ENCODE measurements at places on chromosomes 6 and 20. TPM values are rescaled to one million over a fixed set of nuclear protein-coding genes. Genes with fewer than 3 reads are reported as not detected.

- DNase-seq: peak; percentile 3
Measured at GRCh38 chr6:128557081-128557480, 36.7 kb upstream of the PTPRK start.

PGBD1 gene
- total RNA-seq: 0.58 TPM

GRCh38 chr6:24195836-24196597 is 70.0 kb downstream of the NRSN1 start:
- no peak for DNase-seq

ZNF391 gene
- 1.8 TPM for total RNA-seq

DNA sequence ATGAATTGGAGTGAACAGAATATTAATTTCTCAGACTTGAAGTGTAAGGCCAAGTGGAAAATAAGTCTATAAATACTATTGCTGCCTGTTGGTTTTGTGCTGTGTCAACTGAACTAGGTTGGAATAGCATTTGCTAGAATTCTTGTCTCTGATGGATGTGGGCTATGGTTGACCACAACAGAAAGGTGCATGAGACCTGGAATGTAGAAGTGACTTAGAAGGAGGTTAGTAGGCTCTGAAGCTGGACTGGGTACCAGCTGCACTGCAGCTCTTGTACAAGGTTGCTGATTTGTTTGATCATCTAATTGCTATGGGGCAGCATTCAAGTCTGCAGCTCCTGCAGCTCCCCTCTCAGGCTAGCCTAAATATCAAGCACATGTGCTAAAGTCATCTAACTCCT is 479.0 kb upstream of the NRSN1 start:
- no peak for DNase-seq

DNA sequence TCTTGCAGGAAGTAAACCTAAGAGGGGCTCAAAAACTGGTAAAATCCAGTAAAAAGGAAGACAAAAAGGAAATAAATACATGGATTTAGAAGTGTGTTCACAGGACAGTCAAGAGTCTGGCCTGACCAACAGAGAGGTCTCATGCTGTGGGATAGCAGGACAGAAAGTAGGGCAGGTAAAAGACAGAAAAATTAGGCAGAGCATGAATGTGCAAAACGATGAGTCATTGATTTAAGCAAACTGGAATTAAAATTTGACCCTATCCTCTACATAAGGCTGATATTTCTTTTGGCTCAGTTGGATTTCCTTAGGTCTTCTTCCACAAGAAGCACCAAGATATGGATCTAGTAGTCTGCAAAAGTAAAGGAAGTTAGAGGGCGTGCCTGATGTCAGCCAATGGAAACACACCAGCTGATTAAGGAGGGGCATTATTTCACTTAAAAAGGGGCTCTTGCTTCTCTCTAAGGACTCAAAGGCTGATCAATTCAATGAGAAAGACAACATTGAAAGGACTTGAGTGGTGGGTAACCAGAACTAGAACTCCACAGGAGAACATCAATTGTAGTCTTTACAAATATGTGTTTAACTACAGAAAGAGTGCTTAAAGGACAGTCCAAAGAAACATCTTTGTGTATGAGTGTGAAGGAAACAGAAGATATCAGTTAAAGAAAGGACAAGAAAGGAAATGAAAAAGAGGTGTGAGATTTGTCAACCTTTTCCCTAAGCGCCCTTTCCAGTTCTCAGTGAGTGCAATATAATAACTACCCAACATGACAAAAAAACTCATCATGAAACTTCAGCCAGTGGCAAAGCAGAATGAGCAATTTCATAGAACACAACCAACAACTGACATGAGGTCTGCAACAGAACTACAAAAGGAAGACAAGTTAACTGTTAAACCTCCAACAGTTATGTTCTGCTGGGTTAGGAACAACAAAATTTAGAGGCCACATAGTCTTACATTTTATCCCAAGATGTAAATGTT is 19.4 kb upstream of the MYB start:
- no peak for DNase-seq

DNA sequence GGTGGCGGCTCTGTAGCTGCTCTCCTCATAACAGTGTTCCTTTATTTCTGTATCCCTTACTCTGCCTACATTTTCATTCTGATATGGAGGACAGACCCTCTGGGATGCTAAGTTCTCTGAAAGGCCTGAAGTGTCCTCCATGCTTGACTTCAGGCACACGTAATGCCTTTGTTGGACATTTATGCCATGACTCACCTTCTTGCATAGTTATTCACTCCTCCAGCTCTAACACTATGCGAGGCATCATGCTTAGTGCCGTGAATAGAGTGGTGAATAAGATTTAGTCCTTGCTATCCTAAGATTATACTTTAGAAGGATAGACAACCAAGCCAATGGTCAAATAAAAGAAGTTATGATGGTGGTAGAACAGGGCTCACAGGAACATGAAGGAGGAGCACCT is 760.9 kb upstream of the FLRT3 start:
- DNase-seq: no peak

KIFC1 gene
- total RNA-seq: 15.4 TPM

GRCh38 chr6:169590376-169590939 is 111.4 kb downstream of the WDR27 start:
- DNase-seq: no peak

GRCh38 chr6:85389151-85389797 is 60.6 kb upstream of the NT5E start:
- no peak for DNase-seq

GRCh38 chr6:31131595-31131994 is 7.3 kb downstream of the PSORS1C2 start:
- DNase-seq: no peak

- no peak for DNase-seq
Measured at GRCh38 chr20:49766979-49767521, 45.6 kb upstream of the SLC9A8 start.

FOXF2 gene
- total RNA-seq: 104 TPM

DNA sequence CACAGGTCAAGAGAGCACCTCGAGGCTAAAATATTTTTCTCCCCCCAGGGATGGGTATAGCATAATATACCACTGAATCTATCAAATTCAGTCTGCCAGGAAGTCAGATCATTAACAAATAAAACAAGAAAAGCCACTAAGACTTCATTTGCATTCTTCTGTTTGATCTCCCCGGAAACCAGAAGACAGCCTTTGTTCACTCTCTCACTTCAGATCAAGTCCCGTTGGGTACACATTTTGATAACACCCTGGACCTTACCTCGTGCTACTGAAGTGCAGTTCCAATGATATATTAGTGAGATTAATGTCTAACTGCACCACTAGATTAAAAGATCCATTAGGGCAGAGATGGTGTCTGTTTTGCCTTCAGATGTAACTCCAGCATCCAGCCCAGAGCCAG is 157.7 kb upstream of the B3GAT2 start:
- no peak for DNase-seq

- no peak for DNase-seq
Measured at GRCh38 chr6:73791336-73791735, 95.3 kb downstream of the CD109 start.

- no peak for DNase-seq
Measured at GRCh38 chr6:133432021-133432989, 191.1 kb downstream of the EYA4 start.

DNA sequence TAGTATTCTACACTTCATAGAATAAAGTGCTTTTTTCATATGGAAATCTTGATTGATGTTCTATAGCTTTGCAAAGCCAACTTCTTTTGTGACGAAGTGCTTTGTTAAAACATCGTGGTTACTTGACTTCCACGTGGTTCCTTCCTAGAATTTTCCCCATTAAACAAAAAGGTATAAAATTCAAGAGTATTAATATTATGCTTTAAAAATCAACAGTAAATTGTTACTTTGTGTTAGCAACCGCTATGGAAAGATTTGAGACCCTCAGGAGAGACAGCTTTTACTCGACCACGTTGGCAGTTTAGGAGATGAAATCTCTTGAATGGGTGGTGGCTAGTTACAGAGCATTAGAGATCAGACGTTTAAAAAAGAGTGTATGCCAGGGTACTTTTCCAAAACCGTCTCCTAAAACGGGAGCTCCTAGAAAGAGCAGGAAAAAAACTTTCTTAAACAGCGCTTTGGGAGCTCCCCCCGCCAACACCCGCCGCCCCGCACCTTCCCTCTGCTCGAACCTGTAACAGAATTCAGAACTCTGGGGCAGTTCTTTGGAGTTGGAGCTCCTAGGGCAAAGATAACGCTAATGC is 920 bp downstream of the GJA1 start:
- DNase-seq: no peak

DNA sequence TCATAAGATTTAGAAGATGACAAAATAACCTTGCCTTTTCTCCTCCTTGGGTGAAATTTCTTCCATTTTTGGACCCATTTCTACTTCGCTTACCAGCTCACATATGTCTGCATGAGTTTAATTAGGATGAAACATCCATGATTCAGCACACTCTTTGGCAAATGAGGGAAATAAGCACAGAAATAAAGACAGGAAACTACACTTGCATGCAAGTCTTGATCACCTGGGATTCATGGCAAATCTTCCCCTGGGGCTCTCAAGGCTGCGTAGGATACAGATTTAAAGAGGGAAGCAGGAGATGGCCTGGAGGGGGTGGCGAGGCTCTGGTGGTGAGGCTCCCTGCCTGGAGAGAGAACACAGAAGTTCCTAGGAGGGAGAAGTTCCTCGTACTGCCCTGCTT is 147.8 kb downstream of the EDN3 start:
- DNase-seq: no peak

DNA sequence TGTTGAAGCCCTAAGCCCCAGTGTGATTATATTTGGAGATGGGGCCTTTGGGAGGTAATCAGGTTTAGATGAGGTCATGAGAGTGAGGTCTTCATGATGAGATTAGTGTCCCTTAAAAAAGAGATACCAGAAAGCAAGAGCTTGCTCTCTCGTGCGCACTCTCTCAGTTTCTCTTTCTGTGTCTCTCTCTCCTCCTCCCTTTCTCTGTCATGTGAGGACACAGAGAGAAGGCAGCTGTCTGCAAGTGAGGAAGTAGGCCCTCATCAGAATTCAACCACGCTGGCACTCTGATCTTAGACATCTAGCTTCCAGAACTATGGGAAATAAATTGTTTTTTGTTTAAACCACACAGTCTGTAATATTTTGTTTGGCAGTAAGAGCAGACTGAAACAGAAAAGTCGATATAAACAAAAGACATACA is 180.5 kb downstream of the IBTK start:
- DNase-seq: peak; percentile 6

DNA sequence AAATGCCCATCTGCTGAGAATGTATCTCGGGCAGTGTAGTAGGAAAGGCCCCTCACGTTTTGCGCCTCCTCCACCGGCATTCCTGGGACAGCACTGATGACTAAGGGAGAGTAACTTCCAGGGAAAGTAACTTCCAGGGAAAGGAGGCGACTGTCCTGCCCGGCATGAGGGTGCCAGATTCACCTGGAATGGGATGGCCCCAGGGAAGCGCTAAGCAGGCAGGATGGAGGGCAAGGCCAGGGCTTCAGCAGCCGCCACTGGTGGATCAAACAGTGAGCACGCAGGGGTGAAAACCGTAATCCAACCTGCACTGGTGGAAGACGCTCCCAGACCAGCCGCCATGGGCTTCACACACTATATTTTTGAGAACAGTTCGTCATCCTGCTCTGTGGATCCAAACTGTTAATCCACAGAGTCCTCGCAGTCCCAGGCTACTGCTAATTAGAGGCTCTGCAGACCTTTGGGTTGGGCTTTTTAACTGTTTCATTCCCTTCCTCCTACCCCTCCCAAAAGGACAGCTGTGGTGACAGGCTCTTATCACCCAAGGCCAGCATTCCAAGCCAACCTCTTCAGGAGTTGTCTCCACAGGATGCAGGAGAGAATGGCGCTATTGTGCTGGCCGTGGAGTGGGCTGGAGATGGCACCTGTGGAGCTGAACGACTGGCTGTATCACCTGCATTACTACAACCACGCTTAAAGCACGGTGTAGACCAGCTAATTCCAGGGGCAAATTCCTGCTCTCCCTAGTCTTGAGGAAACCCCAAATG is 178.9 kb downstream of the DLL1 start:
- DNase-seq: peak; percentile 10

- DNase-seq: peak; percentile 62
Measured at GRCh38 chr6:42260972-42261371, 43.3 kb upstream of the MRPS10 start.

DNA sequence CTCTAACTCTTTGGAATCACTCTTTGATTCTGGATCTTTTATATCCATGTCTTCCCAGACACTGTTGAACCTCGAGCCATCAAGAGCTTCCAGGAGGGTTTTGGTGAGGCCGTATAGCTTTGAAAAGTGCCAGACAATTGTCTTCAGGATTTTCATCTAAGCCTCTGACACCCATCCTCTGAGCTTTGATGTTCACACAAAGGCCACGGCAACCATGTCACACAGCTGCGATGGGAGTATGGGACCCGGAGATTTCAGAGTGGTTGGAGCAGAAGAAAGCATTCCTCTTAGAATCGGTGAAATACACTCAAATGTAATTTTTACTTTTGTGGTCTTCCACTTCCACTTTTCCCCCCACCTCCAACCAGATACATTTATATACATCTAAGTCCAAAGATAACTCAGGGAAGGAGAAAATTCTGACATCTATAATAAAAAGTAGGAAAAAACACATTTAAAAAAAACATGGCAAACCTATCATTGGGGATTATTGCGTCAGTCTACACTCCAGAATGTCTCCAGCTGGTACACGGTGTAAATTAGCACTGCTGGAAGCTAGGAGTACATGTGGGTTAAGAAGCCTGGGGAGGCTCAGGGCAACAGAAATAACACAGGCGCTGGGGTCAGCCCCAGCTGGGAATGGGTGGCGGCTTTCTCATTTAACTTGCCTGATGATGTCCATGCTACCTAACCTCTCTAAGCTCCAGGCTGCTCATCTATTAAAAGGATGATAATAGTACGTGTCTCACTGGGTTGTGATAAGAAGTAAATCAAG is 92.7 kb downstream of the LY86 start:
- DNase-seq: no peak

DNA sequence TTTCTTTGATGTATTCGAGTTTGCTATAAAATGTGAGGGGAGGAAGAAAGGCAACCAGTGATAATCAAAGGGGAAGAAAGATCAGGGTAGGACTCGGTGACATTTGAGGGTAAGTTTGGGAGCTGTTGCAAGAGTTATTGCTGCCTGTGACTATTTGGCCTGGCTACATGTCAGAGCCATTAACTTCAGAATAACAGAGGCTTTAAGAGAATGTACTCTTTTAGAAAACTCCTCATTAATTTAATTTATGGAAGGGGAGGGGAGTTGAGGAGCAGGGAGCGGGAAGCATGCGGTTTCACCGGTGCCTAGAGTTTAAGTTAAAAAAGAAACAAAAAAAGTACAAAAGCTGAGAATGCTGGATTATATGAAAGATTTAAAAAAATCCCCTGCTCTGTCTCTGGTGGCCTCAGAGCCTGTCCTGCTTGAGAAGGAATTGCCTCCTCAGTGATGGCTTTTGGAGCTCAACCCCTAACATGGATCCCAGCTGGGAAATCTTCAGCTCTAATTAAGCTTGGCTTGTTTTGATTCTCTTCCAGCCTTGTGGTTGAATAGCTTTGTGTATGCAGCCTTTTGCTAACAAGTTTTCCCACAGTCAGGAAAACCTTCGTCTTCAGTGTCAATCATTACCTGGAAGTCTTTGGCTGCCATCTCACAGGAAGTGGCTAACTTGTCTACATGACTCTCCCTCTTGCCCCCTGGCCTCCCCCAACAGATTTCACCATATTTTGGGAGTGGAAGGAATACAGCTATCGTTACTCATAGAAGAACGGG is 238.2 kb downstream of the SOX4 start:
- DNase-seq: no peak

GRCh38 chr6:122365775-122366403 is 33.6 kb upstream of the HSF2 start:
- DNase-seq: no peak

DEFB124 gene
- total RNA-seq: not detected

GRCh38 chr6:134647861-134648260 is 302.0 kb downstream of the ALDH8A1 start:
- no peak for DNase-seq

TRIM15 gene
- total RNA-seq: 24.6 TPM

PPP1R11 gene
- 141 TPM for total RNA-seq

All from stomach (tissue), 19 donors.